Activated T-cell treated with anti-CD3 and anti-CD28 coated beads, Interleukin-2, amount 50 U/mL, for 72 hours (primary cell): ENCODE measurements at places on chromosomes 16 and 17. TPM values are rescaled to one million over a fixed set of nuclear protein-coding genes. Genes with fewer than 3 reads are reported as not detected.

DNA sequence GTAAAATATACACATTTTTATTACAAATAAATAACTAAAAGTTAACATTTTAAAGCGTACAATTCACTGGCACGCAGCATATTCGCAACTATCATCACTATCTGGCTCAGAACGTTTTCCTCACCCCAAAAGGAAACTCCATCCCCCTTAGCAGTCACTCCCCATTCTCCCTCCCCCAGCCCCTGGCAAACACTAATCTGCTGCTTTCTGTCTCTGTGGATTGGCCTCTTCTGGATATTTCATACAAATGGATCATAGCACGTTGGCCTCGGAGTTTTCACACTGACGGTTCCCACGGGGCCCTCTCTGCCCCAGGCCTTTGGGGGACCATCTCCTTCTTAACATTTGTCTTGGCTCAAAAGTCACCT, 64.6 kb downstream of the RTN4RL1 start:
- H3K36me3 ChIP-seq: no peaks in the 10 kb centered on the region
- H3K4me3 ChIP-seq: no peak overlapping the region
- no peaks in the 10 kb centered on the region for H3K4me1 ChIP-seq
- no peaks in the 10 kb centered on the region for H3K27me3 ChIP-seq

DNA sequence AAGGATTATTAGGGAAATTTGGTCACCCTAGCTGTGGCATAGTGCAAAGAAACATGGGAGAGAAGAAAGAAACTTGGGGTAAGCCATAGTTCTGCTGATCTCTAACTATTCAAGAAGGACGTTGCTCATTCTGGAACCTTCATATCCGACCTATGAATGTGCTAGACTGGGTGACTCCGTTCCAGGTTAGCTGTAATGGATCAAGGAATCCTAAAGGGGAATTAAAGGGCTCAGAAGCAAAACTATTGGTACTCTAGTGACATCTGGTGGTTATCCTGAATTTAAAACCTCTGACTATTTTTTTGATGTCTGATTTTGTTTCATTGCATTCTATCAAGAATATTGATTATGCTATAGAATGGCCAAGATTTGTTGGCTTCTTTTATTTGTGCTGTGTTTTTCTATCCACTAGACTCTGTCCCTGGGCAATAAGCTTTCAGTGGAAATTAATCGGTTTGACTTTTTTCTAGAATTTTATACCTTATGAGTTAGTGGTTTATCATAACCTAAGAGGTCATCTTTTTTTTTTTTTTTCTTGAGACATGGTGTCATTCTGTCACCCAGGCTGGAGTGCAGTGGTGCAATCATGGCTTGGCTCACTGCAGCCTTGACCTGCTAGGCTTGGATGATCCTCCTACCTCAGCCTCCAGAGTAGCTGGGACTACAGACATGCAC, 19.5 kb downstream of the PCTP start:
- H3K4me1 ChIP-seq: no peaks in the 10 kb centered on the region
- no peak overlapping the region for H3K4me3 ChIP-seq
- H3K27ac ChIP-seq: no peak overlapping the region

GRCh38 chr16:9183682-9184353, 92.4 kb downstream of the HAPSTR1 start:
- H3K4me3 ChIP-seq: no peak overlapping the region
- no peaks in the 10 kb centered on the region for H3K4me1 ChIP-seq
- DNase-seq: no peak

GRCh38 chr16:53821487-53821886, 117.5 kb downstream of the FTO start:
- H3K27ac ChIP-seq: no peak overlapping the region
- H3K4me1 ChIP-seq: peaks cover 6% of the 10 kb centered on the region
- peaks cover 2% of the 10 kb centered on the region for H3K36me3 ChIP-seq
- H3K27me3 ChIP-seq: no peaks in the 10 kb centered on the region

The MT1F gene
- 39.1 TPM for total RNA-seq

The HOXB2 gene
- 37.7 TPM for total RNA-seq

The KRTAP1-1 gene
- not detected for total RNA-seq

The OR1F1 gene
- not detected for total RNA-seq

The KRTAP4-9 gene
- not detected for total RNA-seq
